HFFc6 (cell line): ENCODE measurements at places on chromosomes 16 and 17.

GRCh38 chr17:61815863-61816503, 47.3 kb downstream of the BRIP1 start:
- no peak for DNase-seq

DNA sequence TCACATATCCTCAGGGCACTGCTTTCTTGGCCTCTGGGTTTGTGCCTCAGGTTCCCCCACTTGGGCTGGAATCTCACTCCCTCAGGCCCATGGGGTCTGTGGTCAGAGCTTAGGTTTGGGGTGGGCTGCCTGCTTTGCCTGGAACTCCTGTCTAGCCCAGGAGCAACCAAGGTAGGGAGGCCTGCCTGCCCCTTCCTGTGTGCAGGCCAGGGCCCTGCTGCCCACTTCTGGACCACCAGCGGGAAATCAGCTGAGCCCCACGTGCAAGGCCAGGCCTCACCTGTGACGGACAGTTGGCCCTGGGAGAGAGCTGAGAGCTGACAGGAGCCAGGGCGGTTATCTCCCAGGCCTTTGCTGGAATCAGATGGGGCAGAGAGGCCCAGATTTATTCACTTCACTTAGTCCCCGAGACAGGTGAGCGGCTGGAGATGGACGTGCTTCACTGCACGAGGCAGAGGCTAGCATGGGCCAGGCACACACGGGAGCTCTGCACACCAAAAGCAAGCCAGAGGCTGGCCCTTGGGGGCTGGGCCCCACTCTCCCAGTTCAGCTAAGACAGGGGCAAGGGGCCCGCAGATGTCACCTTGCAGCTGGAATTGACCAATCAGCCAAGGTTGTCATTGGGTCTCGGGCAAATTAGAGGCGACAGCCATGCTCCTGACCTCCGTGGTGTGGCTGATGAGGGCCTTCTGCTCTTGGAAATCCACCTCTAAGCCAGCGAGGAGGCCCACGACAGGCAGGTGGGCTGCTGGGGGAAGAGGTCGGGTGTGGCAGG, 49.9 kb upstream of the DOC2B start:
- no peak for DNase-seq

DNA sequence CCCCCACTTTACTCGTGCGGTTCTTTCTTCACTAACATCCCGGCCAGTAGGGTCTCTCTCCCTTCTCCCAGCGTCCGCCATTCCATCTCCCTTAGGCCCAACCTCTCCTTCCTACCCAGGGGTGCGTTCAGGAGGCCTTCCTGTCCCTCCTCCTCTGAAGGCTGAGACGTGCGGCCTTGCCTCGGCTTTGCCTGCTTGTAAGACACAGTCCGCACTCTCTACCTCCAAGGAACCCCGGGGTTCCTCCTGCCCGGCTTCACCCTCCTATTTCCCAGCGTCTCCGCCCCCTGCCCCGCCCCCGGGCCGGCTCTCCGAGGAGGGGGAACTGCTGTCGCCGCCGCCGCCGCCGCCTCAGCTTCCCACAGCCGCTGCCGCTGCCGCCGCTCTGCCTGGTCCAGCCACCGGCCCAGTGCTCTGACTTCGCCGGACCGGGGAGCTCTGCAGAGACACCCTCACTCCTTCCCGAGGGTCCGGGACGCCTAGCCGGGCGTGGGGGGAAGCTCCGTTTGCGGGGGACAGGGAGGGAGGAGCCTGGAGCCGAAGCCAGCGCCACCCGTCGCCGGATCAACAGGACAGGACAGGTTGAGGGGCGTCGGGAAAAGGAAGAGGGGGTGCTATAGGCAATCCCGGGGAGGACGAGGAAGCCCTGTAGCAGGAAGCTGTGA, 1.2 kb upstream of the FGF11 start:
- DNase-seq, result no peak

GRCh38 chr16:89364606-89365005, 125.8 kb downstream of the ANKRD11 start:
- DNase-seq, result peak; percentile 38

DNA sequence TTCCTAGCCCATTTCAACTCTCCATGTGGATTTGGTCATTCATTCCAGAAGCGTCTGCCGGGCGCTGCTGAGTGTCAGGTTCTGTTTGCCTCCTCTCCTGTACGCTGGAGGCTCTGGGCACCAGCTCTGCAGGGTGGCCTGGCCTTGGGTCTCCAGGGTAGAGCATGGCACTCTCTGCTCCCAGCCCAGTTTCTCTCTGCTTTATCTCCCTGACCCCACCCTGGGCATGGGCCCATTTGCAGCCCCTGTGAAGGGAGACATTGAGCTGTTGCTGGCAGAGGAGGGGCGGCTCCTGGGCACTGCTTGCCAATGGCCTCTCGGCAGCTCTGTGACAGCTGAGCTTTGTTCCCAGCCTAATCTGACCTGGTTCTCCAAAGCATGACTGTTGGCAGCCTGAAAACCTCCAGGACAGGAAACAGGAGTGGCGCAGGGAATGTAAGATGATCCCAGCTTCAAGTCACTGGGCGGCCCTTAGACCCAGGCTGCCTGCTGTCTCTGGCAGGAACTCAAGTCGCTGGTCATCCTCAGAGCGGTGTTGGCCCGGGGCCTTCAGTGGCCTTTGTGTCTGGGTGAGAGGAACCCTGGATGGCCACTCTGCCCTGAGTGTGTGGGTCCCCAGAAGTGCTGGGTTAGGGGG, 146.8 kb downstream of the SEC14L1 start:
- peak; percentile 88 for DNase-seq

- no peak for DNase-seq
These were observed 28.6 kb downstream of the CD300LG start for GRCh38 chr17:43875476-43876147.

DNA sequence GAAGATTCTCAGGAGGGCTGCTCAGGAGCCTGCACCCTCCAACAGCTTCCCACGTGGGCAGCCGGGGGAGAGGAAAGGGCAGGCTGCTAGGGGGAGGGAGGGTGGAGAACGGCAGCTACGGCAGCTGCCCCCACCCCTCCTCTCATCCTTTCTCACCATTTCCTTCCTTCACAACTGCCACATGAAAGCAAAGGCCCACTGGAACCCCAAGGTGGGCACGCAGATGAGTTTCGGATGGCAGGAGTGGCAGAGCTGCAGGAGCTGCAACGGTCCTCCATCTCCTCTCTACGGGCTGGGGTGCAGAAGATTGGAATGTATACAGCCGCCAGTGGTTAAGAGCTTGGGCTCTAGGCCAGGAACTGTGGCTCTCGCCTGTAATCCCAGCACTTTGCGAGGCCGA, 77.7 kb downstream of the GAS7 start:
- DNase-seq, result no peak

GRCh38 chr17:8332688-8333087, 7.0 kb upstream of the ODF4 start:
- no peak for DNase-seq

DNA sequence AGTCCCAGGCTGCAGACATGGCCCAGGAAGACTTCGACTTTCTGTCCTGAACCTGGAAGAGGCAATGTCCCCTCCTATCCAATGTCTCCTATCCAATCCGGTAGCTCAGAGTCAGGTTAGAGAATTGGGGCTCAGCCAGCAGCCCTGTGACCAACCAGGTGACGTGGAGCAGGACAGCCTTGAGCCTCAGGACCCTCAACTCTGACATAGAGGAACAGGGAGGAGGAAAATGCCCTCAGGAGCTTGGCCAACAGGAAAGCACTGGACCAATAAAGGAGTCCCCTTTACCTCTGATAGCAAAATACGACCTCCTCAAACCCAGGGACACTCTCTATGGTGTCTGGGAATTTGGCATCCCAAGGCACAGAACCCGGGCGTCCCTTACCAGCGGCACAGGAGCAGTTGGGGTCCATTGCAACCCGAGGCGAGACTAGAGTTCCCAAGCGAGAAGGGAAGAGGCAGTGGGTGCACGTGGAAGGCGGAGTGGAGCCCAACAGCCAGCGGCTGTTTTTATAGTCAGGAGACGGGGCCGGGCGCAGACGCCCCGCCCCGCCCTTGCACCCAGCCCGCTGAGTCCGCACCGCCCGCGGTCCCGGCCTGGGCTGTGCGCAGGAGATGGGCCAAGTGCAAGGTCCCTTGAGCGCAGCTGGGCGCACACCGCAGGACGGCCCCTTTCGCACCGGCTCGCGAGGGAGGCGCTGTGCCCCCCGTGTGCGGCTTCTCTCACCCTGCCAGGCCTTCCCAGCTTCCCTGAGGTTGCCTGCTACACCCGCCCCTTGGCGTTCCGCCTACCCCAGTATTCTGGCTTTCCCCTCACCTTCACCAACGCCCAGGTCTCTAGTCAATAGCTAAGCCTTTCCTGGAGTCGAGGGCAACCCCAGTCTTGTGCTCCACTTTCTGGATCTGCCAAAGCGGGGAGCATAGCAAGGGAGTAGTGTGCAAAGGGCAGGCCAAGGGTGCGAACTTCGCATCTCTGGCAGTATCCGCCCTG, at the start of gene MT1G:
Gene MT1G, minus strand, starts transcription at position 485 of the 991 bp plus-strand sequence. Its CDS starts 72 bp downstream, at position 413.
- no peak for DNase-seq

DNA sequence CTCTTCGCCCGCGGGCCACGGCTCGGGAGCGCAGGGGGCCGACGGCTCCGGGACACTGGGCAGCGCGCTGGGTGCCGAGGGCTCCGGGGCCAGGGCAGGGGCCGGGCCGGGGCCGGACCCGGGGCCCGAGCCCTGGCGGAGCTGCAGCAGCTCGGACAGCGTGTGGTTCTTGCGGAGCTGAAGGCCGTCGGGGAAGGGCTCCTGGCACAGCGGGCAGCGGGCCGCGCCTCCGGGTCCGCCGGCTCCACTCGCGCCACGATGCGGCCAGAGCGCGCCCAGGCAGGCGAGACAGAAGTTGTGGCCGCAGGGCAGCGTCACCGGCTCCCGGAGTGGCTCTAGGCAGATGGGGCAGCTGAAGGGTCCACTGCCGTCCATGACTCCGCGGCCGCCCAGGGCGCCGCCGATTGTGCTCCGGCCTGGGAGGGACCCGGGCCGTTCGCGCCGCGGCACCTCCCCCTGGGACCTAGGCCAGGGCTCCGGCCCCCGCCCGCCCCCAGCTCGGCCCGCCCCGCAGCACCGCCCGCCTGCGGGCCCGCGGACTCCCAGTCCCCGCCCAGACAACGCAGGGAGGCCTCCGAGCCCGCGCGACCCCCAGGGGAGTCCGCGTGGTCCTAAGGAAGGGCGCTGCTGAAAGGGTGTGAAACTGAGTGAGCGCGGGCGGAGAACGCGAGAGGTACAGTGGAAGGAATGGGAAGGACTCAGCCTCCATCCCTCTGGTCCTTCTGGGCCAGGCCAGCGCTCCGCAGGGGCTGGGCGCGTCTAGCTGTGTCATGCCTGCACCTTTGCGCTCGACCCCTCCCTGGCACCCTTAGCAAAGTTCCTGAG, at the start of gene TRIM47:
Gene TRIM47, minus strand, starts transcription at position 408 of the 825 bp plus-strand sequence. Its CDS starts 33 bp downstream, at position 375.
- DNase-seq, result no peak

DNA sequence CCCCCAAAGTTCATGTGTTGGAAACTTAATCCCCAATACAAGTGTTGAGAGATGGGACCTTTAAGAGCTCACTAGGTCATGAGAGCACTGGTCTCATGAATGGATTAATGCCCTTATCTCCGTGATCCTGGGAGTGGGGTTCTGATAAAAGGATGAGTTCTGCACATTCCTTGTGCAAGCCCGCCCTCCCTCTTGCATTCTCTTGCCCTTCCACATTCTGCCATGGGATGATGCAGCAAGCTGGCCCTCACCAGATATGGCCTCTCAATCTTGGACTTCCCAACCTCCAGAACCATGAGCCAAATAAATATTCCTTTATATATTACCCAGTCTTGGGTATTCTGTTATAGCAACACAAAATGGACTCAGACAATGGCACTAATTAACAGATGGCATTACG, 14.1 kb downstream of the GLG1 start:
- DNase-seq, result no peak

- no peak for DNase-seq
These were observed 17.0 kb downstream of the CHD9 start for GRCh38 chr16:53071748-53072301.

- DNase-seq, result peak; percentile 93
These were observed at the start of gene NUPR1 for GRCh38 chr16:28538733-28539596. Gene NUPR1 (minus strand): TSS chr16:28538974. CDS start chr16:28538907, 67 bp downstream.

DNA sequence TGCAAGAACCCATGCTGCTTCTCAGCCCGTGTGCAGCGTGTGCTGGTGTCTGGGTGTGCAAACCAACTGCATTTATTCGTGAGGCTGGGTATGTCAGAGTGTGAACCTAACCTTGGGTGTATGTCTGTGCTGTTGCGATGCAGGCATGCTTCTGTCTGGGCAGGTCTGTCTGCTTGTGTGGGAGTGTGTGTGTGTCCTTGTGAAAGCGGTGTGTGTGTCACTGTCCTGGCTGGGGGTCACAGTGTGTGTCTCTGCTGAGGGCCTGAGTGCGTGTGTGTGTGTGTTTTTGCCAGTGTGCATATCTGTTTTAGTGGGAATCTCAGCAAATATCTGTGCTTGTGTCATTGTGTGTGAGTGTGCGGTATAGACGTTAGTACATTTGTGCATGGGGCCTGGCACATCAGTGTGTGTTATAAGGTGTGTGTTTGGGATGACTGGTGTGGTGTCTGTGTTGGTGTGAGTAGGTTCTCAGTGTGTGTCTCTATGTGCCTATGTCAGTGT, 121.8 kb downstream of the CYLD start:
- DNase-seq, result no peak

DNA sequence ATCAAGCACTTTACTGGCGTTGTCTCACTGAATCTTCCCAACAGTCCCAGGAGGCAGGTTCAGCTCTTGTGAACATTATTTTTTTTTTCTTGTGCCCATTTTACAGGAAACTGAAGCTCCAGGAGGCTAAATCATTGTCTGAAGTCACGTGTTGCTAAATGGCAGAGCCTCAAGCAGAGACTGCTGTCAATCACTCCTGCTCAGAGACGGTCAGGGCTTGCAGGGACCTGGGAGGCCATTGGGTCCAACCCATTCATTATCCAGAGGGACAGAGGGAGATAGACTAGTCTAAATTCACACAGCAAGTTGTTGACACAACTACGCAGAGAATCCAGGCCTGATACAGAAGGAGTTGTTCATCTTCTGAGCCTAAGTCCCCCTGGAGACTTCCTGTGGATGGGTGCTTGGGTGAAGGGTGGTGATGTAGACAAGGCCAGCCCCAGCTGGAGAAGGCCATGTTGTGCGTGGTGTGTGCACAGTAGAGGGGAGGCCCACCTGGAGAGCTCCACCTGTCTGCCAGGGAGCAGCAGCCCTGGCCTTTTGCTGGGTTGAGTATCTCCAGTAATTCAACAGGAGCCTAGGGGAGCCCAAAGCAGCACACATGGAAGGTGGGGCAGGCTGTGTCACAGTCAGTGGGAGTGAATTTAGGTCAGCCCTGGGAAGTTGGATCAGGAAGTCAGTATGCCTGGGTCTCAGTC, 24.3 kb upstream of the C1QL1 start:
- DNase-seq, result no peak

GRCh38 chr17:50634224-50634914, at the start of gene ABCC3:
Gene ABCC3 (plus strand): TSS chr17:50634881. CDS start chr17:50634937, 56 bp downstream.
- DNase-seq, result no peak

GRCh38 chr17:80948019-80948975, 43.3 kb upstream of the CHMP6 start:
- DNase-seq, result no peak
